ENCODE measurements at places on chromosomes 16 and 17.

- no peak for DNase-seq
Observed at GRCh38 chr17:70329721-70330120, 160.4 kb downstream of the KCNJ2 start.

GRCh38 chr17:58679263-58680037 lies 12.4 kb downstream of the TEX14 start:
- DNase-seq: no peak

DNA sequence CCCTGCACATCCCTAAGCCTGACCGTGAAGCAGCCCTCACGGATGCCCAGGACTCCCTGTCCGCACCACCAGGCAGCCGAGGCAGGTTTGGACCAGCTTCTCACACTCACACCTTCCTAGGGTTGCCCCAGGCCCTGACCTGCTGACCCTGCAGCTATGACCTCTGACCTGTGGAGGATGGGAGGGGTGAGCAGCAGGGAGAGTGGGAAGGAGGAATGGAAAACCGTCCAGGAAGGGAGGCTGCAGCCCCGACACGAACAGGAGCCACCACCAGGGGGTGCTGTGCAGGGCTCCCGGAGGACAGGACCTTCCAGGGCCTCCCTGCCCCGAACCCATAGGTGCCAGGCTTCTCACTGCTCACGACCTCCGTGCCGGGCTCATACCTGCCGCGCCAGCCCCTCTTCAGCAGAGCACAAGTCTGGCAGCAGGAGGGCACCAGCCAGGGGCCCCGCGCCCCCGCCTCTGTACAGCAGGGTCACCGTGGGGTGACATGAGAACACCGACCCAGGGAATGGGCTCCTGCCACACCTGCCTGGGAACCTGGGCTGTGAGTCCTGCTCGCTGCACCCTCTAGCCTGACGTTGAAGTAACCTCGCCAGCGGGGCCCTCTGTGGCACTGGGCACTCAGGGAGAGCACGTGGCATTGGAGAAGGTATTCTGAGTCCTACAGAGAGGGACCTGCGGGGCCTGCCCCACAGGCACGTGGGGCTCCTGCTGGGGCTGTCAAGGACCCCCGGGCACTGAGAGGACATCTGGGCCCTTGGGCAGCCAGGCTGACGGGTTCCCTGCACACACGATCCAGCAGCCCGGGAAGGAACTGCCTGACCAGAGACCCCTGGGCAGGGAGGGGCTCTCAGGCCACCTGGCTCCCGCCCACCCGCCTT lies 37.6 kb downstream of the CTU2 start:
- DNase-seq: peak; percentile 62

DNA sequence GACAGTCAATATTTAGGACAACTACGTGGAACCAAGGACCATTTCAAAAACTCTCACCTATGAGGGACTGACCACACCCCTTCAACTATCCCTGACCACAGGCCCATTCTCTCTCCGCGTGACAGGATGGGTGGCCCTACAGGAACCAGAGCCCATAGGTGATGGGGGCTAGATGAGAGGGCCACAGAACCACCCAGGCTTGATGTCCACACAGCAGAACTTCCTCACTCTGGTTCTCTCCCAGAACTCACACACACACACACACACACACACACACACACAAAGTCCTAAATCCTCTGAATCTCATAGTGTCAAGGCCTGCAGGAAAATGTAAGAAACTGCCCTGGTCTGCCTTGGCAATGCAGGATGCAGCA lies 1.5 kb downstream of the ZNF319 start:
- no peak for DNase-seq

- DNase-seq: no peak
Observed at GRCh38 chr16:28202147-28202746, 9.5 kb downstream of the XPO6 start.

DNA sequence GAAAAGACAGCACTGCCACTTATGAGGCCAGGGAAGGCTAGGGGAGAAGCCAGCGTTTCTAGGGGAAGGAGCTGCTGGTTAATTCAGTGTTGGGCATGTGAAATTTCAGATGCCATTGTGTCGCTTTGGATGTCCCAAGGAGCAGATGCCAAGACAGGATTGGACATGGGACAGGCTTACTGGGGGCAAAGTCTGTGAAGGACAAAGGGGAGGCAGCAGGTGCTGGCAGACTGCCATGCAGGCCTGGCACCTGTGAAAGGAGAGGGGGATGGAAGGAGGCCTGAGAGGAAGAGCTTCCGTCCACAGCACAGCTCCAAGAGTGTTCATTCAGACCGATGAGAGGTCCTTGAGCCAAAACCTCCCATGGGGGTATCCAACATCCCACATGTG lies 255.5 kb upstream of the RPL38 start:
- DNase-seq: no peak

GRCh38 chr16:83723244-83723643 lies 84.5 kb upstream of the HSBP1 start:
- DNase-seq: no peak

DNA sequence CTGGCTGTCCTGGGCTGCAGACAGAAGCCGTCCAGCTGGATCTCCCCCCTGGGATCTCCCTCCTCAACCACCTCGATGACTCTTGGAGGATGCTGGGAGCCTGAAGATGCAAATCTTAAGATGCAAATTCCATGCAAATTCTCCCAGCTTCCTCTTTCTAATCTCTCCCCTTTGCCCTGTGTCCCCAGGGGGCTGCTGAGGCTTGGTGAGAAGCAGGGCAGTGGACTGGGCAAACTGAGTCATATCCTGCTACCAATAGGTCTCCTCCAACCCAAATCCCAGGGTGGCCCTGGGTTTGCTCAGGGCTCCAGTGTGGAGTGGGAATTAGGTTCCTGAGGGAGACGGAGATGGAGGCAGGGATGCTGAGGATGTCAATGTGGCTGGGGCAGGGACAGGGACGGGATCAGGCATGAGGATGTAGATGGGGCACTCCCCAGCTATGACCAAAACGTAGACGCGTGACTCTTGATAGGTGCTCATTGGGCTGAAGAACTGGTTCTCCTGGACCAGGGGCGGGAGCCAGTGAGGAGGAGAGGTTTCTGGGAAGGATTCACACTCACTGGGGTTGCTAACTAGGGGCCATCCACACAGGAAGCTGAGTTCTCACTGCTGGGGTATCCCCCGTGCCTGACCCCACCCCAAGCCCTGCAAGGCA lies 3.6 kb upstream of the ALOX12B start:
- DNase-seq: no peak

DNA sequence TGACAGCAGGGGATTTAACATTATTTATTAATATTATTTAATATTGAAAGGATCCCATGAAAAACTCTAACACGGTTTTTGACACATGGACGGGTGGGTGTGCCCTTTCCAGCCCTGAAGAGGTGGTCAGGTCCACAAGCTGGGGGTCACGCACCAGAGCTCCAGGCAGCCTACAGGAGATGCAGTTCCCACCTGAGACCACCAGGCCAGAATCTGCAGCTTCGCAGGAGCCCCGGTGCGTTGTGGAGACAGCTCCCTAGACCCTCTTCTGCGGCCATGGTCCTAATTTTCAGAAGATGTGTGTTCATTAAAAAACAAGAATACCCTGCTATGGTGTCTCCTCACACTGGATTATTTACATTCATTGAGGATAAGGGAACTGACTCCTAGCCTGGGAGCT lies 331.1 kb downstream of the C16orf95 start:
- no peak for DNase-seq

DNA sequence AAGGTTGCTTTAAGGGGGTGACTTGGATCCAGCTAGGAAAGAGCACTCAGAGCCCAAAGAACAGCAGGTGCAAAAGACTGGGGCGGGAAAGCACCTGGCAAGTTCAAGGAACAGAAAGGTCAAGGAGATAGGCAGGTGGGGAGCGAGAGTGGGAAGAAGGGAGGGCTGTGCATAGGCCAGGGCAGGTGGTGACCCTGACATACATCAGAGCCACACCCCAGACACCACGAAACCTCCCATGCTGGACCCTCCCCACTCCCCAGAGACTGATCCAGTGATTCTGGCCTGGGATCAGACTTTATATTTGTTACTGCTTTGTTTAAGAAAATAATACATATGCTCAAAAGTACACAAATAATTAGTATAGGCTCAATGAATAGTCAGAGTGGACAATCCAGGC lies 48.5 kb upstream of the RBFOX3 start:
- DNase-seq: no peak

DNA sequence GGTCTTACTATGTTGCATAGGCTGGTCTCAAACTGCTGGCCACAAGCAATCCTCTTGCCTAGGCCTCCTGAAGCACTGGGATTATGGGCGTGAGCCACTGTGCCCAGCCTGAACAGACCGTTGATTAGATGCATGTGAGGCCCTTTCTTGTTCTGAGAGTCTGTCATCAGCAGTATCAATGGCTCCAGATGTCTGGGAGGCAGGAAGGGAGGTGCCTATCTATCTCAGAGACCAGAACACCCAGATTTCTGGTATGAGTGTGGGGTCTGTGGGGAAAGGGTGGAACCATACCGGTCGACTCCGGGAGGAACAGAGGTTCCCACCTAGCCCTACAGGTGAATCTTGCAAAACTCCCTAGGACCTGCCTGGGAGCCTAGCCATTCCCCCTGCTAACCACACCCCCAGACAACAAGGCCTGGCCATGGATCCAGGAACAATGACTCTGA lies 71.7 kb downstream of the PRKCB start:
- DNase-seq: no peak

DNA sequence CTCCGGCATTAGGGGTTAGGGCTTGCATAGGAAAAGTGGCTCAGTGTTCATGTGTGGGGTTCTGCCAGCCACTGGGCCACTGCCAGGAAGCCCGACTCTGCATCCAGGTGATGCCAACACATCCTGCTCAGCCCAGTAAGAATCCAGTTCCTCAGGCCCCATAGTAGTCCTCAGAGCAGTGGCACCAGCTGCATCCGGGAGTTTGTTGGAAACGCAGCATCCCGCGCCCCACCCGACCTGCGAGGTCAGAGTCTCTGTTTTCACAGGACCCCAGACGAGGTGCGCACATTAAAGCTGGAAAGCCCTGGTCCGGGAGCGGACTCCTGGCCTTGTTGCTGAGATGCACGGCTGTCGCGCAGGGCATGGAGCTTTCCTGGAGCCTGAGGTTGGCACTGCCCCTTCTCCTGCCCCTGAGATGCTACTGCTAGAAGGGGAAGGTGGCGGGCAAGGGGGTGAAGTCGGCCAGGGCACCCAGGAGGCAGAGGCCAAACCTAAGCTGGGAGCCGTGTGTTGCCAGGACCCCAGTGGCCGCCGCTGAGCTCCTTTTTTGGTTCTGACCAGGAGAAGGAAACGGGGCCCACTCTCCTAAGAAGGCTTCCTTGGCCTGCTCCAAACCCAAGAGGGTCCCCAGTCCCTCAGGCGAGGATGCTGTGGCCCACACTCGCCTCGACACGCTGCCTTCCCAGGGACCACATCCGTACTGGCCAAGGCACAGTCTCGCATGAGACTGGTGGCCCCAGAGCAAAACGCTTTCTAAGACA lies 44.4 kb downstream of the NOS2 start:
- no peak for DNase-seq

DNA sequence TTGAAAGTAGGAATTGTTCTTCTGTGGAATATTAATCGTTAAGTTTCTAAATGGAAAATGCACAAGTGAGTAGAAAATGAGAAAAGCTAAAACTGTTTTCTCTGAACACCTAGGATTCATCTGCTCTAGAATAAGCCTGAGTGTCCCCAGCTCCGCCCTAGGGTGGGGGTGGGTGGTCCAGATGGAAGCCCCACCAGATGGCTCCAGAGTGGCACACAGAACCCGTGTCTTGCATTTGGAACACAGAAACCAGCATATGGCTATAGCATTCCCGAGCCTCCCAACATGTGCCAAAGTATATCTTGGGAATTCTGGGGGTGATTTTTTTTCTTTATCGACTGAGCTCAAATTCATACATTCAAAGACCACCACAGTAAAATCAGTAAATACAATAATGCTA lies 517.7 kb upstream of the PSMD7 start:
- no peak for DNase-seq

DNA sequence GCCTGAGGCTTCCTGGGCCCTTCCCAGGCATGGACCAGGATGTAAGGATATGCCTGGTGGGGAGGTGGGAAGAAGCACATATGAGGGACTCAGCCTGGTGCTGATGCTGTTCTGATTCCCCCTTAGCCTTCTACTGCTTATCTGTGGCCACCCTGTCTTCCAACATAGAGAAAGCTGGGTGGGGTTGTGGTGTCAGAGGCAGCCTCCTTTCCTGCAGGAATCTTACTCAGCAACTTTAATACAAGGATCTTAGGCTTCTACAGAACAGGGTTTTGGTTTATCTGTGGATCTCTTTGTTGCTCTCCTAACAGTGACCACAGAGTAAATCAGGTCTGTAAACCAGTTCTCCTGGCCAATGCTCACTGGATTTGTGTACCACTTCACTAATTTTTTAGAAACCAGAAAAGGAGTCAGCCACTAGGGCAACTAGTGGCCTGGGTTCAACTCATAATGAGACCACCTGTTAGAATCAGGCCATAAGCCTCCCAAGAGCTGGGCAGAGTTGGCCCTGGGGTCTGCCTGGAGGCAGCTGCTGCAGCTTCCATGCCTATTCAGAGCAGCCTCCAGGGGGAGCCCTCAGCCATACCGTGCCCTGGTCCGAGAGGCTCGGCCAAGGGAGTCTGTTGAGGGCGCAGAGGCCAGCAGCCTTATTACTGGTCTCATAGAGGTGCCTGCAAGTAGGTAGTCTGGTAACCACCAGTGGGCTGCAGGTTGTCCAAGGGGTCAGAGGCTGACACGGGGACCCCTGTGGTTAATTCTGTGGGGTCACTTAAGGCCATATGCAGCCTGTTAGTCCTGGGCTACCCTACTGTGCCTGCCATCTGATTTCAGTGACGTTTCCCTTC lies 7.1 kb downstream of the HAS3 start:
- peak; percentile 19 for DNase-seq

GRCh38 chr17:2398655-2399571 lies 1.9 kb downstream of the MNT start:
- DNase-seq: peak; percentile 51

- peak; percentile 1 for DNase-seq
Observed at GRCh38 chr16:4846503-4846900, 586 bp downstream of the GLYR1 start.

DNA sequence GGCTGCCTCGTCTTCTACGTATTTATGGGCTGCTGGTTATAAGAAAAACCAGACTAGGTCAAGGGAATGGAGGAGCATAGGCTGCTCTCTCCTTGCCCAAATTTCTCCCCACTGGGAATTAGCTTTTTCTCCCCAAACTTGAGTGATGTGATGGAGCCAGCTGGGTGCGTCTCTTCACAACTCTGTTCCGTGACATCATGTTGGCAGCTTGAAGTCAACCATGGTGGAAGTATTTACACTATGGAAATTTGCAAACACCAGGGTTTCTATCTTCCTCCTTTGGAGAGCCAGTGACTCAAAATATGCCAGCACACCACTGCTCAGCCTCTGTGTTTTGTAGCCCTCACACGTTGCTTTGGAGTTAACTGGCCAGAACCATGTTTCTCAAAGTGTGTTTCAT lies 78.1 kb downstream of the OR1D5 start:
- no peak for DNase-seq

DNA sequence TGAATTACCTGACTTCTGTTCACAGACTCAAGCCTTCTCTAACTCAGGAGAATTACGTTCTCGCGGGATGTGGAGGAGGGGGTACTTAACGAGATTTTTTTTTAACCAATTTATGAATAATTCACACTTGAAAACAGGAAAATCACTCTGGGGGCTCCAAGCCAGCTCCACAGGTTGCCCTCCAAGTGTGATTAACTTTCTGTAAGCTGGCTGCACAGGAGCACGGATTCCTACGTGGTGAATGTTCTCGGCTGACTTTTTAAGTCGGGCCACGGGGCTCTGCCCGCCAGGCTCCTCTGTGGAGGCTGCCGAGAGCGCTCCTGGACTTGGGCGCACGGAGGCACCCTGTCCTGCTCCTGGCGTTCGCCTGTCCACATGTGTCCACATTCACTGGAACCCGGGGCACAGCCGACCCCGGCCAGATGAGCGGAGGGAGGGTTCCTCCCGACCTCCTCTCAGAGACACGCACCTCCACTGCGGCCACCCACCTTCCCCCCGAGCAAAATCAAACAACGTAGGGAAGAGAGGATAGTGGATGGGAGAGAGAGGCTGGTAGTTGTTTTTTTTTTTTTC lies 147.1 kb upstream of the CHMP6 start:
- no peak for DNase-seq
